Dorsolateral prefrontal cortex (tissue), 122 donors: ENCODE measurements at places on chromosomes 2 and 18.

- DNase-seq: no peak
Measured at GRCh38 chr2:85963068-85963467, 74.3 kb upstream of the ST3GAL5 start.

- no peak for DNase-seq
Measured at GRCh38 chr18:37563931-37564392, 1.6 kb downstream of the CELF4 start.

DNA sequence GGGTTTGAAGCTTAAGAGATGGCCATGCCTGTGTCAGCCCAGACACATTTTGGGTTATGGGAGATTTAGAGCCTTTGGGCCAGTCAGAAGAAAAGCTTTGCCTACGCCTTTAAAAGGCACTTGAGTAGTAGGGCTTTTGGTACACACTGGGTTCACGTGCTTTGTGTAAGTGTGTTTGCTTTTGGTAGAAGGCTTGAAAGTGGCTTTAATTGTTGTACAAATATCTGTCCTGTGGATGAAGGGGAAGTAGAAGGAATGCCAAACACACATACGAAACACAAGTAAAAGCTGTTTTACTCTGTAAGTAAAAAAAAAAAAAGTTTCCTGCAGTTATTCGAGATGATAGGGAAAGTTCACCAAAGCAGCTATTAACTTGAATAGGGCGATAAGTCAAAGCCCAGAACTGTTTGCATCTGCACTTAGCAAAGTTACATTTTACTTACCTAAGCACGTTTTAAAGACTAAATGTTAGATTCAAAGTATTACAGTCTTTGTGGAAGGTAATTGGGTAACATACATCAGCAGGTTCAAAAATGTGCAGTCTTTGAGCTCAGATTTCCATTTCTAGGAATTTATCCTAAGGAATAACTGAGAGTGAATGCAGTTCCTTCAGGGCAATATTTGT lies 75.4 kb downstream of the STK25 start:
- no peak for DNase-seq

GRCh38 chr2:37441055-37441454 lies 96.6 kb downstream of the QPCT start:
- DNase-seq: no peak

DNA sequence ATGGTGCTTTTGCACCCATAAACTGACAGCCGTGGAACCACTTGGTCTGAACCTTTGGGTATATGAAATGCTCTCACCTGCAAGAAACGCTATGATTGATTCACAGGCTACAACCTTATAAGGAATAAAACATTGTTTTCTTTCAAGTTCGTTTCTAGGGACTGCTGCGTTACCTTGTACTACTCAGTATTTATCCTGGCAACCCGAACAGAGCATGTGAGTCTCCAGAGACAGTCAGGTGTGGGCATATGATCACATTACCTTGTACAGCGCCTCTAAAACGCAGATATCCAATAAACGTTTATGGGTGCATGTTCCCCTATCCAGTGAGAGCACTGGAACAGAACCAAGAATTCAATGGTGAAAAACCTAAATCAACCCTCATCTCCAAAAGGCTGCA lies 1.7 kb downstream of the CCBE1 start:
- DNase-seq: no peak
